ENCODE measurements at places on chromosomes 2 and 18. TPM values are rescaled to one million over a fixed set of nuclear protein-coding genes. Genes with fewer than 3 reads are reported as not detected.
A peak's percentile ranks its signal among the peaks of the same experiment; 100 is the strongest.

SH3RF3 gene
- 7.4 TPM for total RNA-seq

OXER1 gene
- 1.1 TPM for total RNA-seq

DNAH6 gene
- 1.1 TPM for total RNA-seq

DNA sequence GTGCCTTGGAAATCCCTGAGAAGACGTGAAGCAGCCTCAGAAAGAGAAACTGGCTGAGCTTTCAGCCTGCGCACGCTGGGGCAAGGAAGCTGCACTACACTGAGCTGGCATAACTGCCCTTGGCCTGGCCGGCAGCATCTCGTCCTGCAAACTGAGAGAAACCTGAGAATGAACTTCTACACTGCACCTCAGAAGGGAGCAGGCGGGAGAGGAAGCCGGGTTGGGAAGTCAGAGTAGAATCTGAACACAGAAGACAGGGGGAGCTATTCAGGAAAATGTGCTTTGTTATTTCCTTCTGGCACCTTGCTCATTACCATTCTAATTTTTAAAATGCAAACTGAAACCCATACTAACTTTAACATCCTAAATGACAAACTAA lies 70.9 kb downstream of the ZEB2 start:
- H3K4me1 ChIP-seq, result peaks cover 32% of the 10 kb centered on the region
- peak overlapping the region; percentile 44 for H3K27ac ChIP-seq
- no peaks in the 10 kb centered on the region for H3K27me3 ChIP-seq
- H3K36me3 ChIP-seq, result peaks cover 4% of the 10 kb centered on the region

GRCh38 chr2:40773291-40773690 lies 321.4 kb upstream of the SLC8A1 start:
- no peak overlapping the region for H3K27ac ChIP-seq
- DNase-seq, result no peak
- no peaks in the 10 kb centered on the region for H3K36me3 ChIP-seq
- no peaks in the 10 kb centered on the region for H3K4me1 ChIP-seq

GRCh38 chr2:170353723-170354122 lies 175.8 kb downstream of the MYO3B start:
- no peak overlapping the region for H3K4me3 ChIP-seq
- H3K27me3 ChIP-seq, result no peaks in the 10 kb centered on the region
- no peaks in the 10 kb centered on the region for H3K4me1 ChIP-seq
- H3K27ac ChIP-seq, result no peak overlapping the region

- peak overlapping the region; percentile 78 for H3K27ac ChIP-seq
- H3K27me3 ChIP-seq, result no peaks in the 10 kb centered on the region
- peaks cover 10% of the 10 kb centered on the region for H3K36me3 ChIP-seq
- peaks cover 27% of the 10 kb centered on the region for H3K4me1 ChIP-seq
- DNase-seq, result no peak
- peak overlapping the region; percentile 67 for H3K4me3 ChIP-seq
These were observed 405 bp downstream of the CASP10 start for GRCh38 chr2:201183365-201183727.

DNA sequence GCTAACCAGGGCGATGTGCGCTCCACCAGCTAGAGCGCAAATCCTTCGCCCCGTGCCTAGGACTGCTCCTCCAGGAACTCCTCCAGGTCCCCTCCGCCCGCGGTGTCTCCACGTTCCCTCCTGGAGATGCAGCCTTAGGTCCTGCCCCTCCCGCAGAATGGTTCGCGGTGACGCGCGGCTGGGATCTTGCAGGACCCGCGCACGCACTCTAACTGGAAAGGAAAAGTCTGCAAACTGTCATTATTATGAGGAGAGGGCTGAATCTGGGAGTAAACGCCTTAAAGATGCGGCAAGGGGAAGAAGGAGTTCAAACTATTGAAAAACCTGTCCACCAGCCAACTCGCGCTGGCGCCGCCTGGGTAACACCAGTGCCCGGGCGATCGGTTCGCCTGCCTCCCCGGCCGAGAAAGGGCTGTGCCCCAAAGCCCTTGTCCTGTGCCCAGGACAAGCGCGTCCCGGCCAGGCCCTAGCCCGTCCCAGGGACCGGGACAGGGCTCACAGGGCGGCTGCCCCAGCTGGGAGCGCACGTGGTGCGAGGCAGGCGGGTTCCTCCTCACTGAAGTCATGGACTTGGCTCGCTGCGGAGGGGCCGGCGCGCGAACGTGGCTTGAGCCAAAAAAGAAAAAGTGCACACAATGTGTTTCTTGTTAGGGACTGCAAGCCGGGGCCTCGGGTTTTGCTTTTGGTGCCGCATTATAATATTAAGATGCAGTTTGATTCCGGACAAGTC lies 5.5 kb upstream of the ID2 start:
- peak overlapping the region; percentile 63 for H3K4me3 ChIP-seq
- DNase-seq, result peak; percentile 90
- peaks cover 37% of the 10 kb centered on the region for H3K4me1 ChIP-seq
- peak overlapping the region; percentile 98 for H3K27ac ChIP-seq
- H3K27me3 ChIP-seq, result no peaks in the 10 kb centered on the region

DNA sequence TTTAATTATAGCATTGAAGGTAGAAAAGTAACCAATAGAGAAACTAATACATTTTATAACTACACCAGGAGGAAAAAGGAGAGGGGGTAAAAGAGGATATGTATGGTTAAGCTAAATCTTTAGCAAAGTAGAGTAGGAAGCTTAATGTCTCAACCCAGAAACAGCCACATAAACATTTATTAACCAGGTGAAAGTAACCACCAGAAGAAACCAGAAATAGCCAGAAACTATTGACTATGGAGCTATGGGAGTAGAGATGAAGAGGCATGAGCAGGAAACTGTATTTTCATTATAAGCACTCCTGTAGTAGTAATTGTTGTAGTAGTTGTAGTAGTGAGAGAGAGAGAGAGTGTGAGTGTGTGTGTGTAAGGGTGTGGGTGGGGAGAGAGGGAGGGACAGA lies 617.5 kb upstream of the CHAC2 start:
- no peak overlapping the region for H3K27ac ChIP-seq
- H3K36me3 ChIP-seq, result no peaks in the 10 kb centered on the region

GRCh38 chr2:177340158-177340557 lies 52.4 kb upstream of the AGPS start:
- no peaks in the 10 kb centered on the region for H3K36me3 ChIP-seq
- H3K4me3 ChIP-seq, result no peak overlapping the region
- H3K27me3 ChIP-seq, result no peaks in the 10 kb centered on the region
- no peak for DNase-seq
- H3K27ac ChIP-seq, result no peak overlapping the region

DNA sequence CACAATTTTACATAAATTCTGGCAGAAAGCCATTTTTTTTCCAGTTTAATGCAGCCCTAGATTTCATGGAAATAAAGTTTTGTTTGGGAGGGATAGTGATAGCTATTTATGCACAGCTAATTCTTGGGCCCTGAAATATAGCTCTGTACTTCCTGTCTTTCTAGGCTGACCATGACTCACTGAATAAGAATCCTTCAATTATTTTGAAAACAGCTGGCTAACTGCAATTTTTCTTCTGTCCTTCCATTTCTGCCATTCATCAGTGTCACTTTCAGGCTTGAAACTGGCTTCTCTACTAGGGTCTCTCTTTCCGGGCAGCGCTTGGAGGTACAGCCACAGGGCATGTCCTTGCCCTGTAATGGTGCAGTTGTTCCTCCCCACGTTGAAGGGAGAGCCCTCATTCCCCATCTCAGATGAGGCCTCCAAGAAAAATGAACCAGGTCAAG lies 97.1 kb upstream of the TMEM178A start:
- DNase-seq, result no peak
- H3K36me3 ChIP-seq, result no peaks in the 10 kb centered on the region
- H3K27me3 ChIP-seq, result no peaks in the 10 kb centered on the region
- H3K27ac ChIP-seq, result no peak overlapping the region

DNA sequence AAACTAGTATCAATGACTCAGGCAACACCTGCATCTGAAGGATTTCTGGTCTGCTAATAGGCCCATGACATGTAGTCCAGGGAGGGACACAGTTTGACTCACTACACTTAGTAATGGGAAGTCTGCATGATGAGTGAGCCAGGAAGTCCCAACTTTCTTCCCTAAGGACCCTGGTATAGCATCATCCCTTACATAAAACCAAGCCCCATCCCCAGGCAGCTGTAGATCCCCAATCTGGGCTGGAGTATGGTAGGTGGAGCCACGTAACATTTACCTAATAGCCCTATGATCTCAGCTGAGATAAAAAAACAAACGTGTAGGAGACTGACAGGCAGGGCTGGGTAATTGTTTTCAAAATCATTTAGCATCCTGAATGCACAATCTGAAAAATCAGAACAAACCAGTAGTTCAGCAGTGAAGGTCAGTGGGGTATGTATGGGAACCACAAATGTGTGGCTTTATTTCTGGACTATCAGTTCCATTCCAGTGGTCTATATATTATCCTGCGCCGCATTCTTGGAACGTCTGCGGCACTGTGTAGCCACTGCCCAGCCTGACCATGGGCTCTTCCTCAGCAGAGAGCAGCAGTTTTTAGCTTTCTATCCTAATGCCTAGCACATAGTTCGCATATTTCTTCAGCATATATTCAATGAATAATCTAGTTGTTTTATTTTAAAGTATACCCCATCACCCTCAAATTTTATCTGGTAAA lies 33.5 kb downstream of the EPB41L3 start:
- H3K27ac ChIP-seq, result no peak overlapping the region
- no peaks in the 10 kb centered on the region for H3K27me3 ChIP-seq
- no peaks in the 10 kb centered on the region for H3K36me3 ChIP-seq
- no peak for DNase-seq

Measured in upper lobe of right lung (tissue), 1 donor.